ENCODE measurements at places on chromosomes 5 and 9. TPM values are rescaled to one million over a fixed set of nuclear protein-coding genes. Genes with fewer than 3 reads are reported as not detected.

COL27A1 gene
- 14.5 TPM for total RNA-seq

C5orf46 gene
- not detected for total RNA-seq

ZFR gene
- 74.6 TPM for total RNA-seq

SLC6A19 gene
- not detected for total RNA-seq

GAS1 gene
- total RNA-seq: 0.21 TPM

FYB1 gene
- total RNA-seq: not detected

HTR4 gene
- 0.15 TPM for total RNA-seq

SLC45A2 gene
- total RNA-seq: not detected

EQTN gene
- total RNA-seq: 0.18 TPM

RNF183 gene
- total RNA-seq: 7.1 TPM

TAS2R1 gene
- total RNA-seq: not detected

PCDHGA11 gene
- total RNA-seq: 0.13 TPM

ORM1 gene
- total RNA-seq: not detected

PDE6A gene
- total RNA-seq: not detected

TOR1A gene
- total RNA-seq: 21.3 TPM

SLC22A4 gene
- total RNA-seq: 0.26 TPM

ATOX1 gene
- 43.6 TPM for total RNA-seq

C7 gene
- not detected for total RNA-seq

PLEKHG4B gene
- not detected for total RNA-seq

CEP72 gene
- 31.5 TPM for total RNA-seq

CREB3 gene
- 44.5 TPM for total RNA-seq

RMRP gene
- total RNA-seq: 23,916 TPM

SPATA31A3 gene
- not detected for total RNA-seq

PGGT1B gene
- total RNA-seq: 12.7 TPM

SKP1 gene
- total RNA-seq: 87.7 TPM

CCDC152 gene
- total RNA-seq: not detected
